Lower lobe of right lung (tissue), 2 donors: ENCODE measurements at places on chromosomes 5 and 9. TPM values are rescaled to one million over a fixed set of nuclear protein-coding genes. Genes with fewer than 3 reads are reported as not detected.

DNA sequence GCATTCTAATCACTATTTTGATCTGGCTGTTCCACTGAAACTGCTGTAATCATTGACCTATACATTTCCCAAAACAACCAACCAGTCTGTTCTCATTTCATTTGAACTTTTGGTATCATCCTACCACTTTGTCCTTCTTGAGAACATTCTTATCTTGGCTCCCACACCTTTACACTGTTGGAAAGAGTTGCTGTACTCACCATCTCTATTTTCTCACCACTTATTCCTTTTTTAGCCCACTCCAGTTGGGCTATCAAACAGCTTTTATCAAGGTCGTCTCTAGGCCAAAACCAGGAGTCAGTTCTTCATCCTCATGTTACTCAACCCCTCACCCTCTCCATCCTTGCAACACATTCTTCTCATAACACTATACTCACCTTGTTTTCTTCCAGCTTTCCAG lies 170.1 kb downstream of the KDM4C start:
- no peak for DNase-seq

DNA sequence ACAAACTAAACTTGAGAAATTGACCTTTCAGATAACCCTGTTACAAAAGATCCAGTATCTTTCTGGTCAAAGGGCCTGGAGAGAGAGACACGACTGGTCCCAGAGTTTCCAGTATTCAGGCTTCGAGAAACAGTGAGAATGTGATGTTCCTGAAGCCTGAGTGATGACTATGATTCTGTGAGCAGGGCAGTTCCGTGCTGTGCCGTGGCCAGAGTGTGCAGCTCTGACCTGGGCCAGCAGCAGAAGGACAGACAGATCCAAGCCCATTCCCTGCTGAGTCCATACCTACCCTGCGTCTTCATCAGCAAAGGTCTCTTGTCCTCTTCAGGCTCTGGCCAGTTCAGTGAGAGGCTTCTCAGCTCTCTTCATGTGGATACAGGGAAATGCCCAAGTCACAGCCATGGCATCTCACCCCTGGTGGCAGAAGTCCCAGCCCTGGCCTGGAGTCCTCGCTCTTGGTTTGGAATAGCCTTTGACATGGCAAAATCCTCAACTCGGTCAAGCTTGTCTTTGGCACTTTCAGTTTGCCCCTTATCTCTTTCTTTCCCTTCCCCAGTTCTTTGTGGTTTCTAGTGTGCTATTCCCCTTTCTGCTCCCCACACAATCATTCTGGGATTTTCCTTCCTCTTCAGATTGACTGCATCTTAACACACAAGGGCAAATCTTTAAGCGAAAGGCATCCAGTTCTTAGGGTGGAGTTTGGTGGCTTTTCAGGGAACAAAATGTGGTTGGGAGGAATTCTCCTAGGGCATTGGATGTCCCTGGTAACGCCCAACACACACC lies 107.7 kb downstream of the LIFR start:
- DNase-seq, result no peak

- DNase-seq, result no peak
Measured at GRCh38 chr9:98324801-98325200, 69.4 kb upstream of the TBC1D2 start.

- peak; percentile 48 for DNase-seq
Measured at GRCh38 chr5:69265931-69266330, 31.2 kb downstream of the CDK7 start.

GLRA1 gene
- not detected for total RNA-seq

GRCh38 chr9:121837113-121837961 lies 185.9 kb downstream of the DAB2IP start:
- no peak for DNase-seq

KCNT1 gene
- total RNA-seq, result 0.35 TPM

ITK gene
- 6.3 TPM for total RNA-seq

HRH2 gene
- 9.6 TPM for total RNA-seq

- DNase-seq, result no peak
Measured at GRCh38 chr9:87659534-87660419, 66.1 kb upstream of the CTSL start.

DNA sequence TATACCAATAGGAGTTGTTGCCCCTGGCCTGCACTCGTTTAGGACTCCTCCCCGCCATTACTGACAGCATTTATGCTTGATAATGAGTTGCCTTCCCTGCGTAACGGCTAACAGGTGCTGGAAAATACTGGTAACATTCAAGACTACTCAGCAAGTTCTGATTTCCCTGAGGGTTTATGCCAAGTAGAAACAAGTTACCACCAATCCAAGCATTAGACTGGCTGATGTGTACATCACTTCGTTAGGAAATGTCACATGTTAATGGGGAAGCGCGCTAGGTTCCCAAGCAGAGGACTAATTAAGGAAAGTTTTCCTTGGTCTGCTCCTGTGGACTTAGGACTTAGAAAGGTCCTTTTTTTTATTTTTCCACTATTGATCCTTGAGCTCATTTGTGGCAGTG lies 302.1 kb downstream of the EFNA5 start:
- no peak for DNase-seq

EIF4E1B gene
- not detected for total RNA-seq

IL13 gene
- total RNA-seq, result not detected

MAML1 gene
- 27.8 TPM for total RNA-seq

GRCh38 chr5:125974679-125975078 lies 448.5 kb upstream of the GRAMD2B start:
- no peak for DNase-seq
